ENCODE measurements at places on chromosomes 1 and 21. TPM values are rescaled to one million over a fixed set of nuclear protein-coding genes. Genes with fewer than 3 reads are reported as not detected.

The RHD gene
- not detected for total RNA-seq

The POFUT2 gene
- total RNA-seq, result 39.1 TPM

The OR2T5 gene
- total RNA-seq, result not detected

The CFAP45 gene
- 1.5 TPM for total RNA-seq

The DMBX1 gene
- total RNA-seq, result not detected

Data from endothelial cell of coronary artery (primary cell).